Spinal cord (tissue), 10 donors: ENCODE measurements at places on chromosomes 5 and 9. TPM values are rescaled to one million over a fixed set of nuclear protein-coding genes. Genes with fewer than 3 reads are reported as not detected.

GAPVD1 gene
- 52.1 TPM for total RNA-seq

- no peak for DNase-seq
Measured at GRCh38 chr5:16983022-16983639, 47.0 kb upstream of the MYO10 start.

GRCh38 chr9:19379697-19380046, 364 bp downstream of the RPS6 start:
- no peak for DNase-seq

DNA sequence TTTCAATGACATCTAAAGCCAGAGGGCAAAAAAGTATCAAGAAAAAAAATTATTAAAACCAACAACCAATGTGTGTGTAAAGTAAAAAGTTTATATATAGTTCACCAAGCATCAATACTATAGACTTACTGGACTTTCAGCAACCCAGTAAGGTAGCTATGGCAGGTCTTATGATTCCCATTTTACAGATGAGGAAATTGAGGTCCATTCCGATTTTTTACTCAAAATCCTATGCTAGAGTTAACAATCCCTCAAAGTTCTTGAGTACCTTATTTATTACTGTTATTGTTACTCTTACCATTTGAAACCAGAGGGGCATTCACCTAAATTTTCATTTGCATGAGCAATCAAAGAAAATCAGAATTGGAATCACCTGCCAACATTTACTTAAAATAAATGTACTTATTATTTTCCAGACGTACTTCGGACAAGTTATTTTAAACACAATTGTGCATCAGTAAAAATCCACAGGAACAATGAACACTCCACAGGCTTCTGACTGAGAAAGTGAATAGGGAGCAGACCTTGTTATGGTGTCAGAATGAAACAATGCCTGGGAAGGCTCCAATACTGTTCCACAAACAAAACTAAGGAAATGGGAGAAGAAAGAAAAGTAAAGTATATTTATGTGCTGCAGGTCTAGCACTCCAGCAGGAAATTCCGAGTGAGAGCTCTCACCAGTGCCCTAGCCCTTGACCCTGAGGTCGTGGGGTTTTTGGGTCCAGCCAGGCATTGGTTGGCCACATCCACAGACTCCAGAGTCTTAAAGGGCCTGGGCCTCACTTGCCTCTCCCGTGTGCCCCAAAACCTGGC, 229.9 kb downstream of the PIK3R1 start:
- DNase-seq, result no peak

GRCh38 chr9:23539311-23539710, 286.7 kb downstream of the ELAVL2 start:
- no peak for DNase-seq
